ENCODE measurements at places on chromosomes 13 and 19.

DNA sequence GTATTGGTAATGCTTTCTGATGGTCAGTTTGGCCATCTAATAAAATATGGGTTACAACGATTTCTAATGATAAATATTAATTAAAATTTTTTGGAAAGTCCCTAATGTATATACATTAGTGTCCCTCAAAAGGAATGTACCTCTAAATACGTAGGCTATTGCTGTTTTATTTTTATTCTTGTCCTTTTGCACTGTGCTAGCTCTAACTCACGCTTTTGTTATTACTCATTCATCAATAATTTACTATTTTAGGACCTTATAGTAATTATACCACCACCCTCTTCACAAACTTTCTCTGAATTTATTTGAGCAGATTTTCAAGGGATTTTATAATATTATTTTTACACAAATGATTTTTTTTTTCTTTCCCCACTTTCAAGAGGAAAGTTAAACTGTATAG is 795.9 kb upstream of the PCDH9 start:
- H3K4me3 ChIP-seq = no peak overlapping the region
- no peak for DNase-seq
- no peaks in the 10 kb centered on the region for H3K27me3 ChIP-seq
- H3K27ac ChIP-seq = no peak overlapping the region

- H3K27ac ChIP-seq = no peak overlapping the region
- DNase-seq = no peak
- no peaks in the 10 kb centered on the region for H3K36me3 ChIP-seq
- H3K4me3 ChIP-seq = no peak overlapping the region
Measured at GRCh38 chr13:77563111-77563510, 27.6 kb downstream of the SCEL start.

DNA sequence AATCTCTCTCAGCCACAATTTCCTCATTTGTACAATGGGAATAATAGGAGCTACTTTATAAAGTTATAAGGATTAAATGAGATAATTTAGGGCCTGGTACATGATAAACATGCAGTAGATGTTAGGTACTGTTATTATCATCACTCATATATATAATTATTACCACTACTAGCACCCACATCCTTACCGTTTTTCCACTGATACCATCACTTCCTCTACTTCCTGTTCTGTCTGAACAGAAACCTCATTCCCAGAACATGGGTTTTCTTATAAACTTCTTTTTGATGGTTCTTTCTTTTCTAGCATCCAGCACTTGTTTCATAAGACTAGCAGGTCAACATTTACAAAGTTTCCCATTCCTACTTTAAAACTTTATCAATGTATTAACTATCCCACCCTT is 6.3 kb downstream of the CDADC1 start:
- no peaks in the 10 kb centered on the region for H3K36me3 ChIP-seq
- H3K4me1 ChIP-seq = no peaks in the 10 kb centered on the region
- no peak for DNase-seq
- H3K4me3 ChIP-seq = no peak overlapping the region
- no peak overlapping the region for H3K27ac ChIP-seq

GRCh38 chr19:8233370-8233769 is 24.2 kb downstream of the CERS4 start:
- H3K4me1 ChIP-seq = peaks cover 4% of the 10 kb centered on the region
- H3K27me3 ChIP-seq = peaks cover 5% of the 10 kb centered on the region
- H3K4me3 ChIP-seq = no peak overlapping the region
- no peak overlapping the region for H3K27ac ChIP-seq
- no peak for DNase-seq

- no peak for DNase-seq
- H3K4me3 ChIP-seq = no peak overlapping the region
- peak overlapping the region; percentile 17 for H3K27ac ChIP-seq
- peaks cover 2% of the 10 kb centered on the region for H3K27me3 ChIP-seq
- H3K4me1 ChIP-seq = peaks cover 26% of the 10 kb centered on the region
Measured at GRCh38 chr19:38270587-38271167, 6.3 kb downstream of the SPINT2 start.

DNA sequence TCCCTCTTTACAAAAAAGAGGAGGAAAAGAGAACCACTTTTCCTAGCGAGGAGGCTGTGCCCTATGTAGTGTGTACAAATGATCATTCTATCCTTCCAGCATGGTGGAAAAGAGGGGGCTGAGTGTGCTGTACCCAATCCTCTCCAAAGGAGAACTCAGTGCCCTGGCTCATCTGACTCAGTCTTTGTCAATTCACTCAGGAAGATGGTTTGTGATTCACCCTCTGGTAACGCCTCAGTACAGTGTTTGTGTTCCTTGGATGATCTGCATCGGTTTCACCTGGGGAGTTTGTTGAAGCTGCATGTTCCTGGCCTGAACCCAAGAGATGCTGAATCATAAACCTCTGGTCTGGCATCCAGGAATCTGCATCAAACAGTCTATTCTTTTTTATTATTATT is 18.3 kb upstream of the ENOX1 start:
- DNase-seq = no peak
- peak overlapping the region; percentile 86 for H3K27ac ChIP-seq
- no peaks in the 10 kb centered on the region for H3K27me3 ChIP-seq
- no peaks in the 10 kb centered on the region for H3K36me3 ChIP-seq
- peaks cover 7% of the 10 kb centered on the region for H3K4me1 ChIP-seq
- peak overlapping the region; percentile 54 for H3K4me3 ChIP-seq

DNA sequence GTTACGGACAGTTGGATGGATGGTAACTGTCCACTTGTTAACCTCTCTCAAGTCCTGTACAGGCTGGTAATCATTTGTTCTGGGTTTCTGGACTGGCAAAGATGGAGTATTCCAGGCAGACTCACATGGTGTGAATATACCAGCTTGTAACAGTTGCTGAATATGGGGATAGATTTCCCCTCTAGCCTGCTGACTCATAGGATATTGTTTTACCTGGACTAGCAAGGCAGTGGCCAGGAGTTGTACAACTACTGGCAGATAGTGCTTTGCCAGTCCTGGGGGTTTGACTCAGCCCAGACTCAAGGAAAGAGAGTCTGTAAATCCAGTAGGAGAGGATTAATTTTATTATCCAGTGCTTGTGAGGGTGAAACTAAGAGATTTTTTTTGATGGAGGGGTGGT is 74.0 kb downstream of the ZNF100 start:
- DNase-seq = no peak
- peaks cover 2% of the 10 kb centered on the region for H3K4me1 ChIP-seq
- no peak overlapping the region for H3K4me3 ChIP-seq
- peaks cover 17% of the 10 kb centered on the region for H3K36me3 ChIP-seq
- H3K27ac ChIP-seq = no peak overlapping the region
- no peaks in the 10 kb centered on the region for H3K27me3 ChIP-seq

Measured in glutamatergic neuron (in vitro differentiated cells).